ENCODE measurements at places on chromosomes 6 and 20.

DNA sequence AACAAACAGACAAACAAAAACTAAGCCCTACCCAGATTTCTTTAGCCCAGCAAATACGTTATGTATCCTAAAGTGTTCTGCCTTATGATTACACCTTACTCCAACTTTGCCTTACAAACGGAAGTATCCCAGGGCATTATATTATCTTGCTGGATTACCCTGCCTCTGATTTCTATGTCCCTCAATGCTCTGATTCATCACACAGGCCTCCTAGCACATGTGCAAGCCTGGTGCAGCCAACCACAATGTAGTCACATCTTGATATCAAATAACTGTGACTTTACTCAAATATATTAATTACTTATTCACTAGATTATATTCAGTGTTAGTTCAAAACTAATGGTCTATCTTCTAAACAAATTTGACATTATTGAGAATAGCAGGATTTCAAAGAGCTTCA, 598.6 kb downstream of the TBC1D32 start:
- DNase-seq, result no peak

- no peak for DNase-seq
Measured at GRCh38 chr20:24916412-24916811, 32.7 kb upstream of the CST7 start.

DNA sequence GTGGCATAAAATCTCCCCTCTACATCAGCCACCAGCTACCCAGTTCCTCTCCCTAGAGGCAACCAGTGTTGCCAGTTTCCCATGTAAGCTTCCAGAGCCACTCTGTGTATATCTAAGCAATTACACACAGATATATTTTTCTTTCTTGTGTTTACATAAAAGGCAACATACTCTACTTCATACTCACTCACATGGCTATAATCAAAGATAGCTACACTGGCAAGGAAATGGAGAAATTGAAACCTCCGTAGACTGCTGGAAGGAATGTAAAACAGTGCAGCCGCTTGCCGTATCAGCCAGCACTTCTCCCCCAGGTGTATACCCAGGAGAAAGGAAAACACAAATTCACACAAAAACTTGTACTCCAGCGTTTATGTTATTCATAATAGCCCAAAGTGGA, 38.5 kb upstream of the NELFCD start:
- no peak for DNase-seq

- no peak for DNase-seq
Measured at GRCh38 chr6:135066397-135066796, 11.8 kb upstream of the HBS1L start.

DNA sequence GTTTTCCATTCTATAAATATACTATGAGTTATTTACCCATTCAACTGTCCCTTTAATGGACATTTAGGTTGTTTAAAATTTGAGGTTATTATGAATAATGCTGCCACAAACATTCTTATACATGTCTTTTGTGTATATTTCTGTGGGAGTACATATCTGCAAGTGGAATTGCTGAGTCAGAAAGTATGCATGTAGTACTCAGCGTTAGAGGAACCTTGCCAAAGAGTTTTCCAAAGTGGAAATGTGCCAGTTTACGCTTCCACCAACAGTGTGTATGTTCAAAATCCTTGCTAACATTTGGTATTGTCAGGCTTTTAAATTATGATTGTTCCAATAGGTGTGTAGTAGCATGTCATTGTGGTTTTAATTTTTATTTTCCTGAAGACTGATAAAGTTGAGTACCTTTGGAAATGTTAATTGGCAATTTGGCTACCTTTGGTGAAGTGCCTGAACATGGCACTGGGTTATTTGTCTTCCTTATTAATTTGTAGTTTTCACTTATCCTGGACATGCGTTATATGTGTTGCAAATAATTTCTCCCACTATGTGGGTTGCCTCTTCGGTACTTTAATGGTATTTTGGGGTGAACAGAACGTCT, 341.2 kb downstream of the CD83 start:
- peak; percentile 81 for DNase-seq

DNA sequence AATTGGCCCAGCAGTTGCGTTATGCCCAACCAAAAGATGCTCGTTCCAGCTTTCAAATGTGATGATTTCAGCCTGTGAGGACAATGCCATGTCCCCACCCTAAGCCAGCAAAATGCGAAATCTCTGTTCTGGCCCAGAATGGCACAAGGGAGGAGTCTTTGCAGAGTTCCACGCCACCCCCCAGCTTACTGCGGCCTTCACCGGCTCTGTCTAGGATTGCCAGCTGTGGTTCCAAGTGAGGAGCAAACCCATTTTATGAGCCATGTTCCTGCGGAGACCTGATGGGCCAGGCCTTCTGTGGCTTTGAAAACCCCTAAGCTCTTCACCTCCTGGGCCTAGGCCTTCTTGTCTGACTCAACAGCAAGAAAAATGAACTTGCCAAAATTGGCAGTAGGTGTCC, 146.8 kb upstream of the SNX9 start:
- no peak for DNase-seq

GRCh38 chr6:145257704-145258103, 477.6 kb downstream of the EPM2A start:
- DNase-seq, result no peak

DNA sequence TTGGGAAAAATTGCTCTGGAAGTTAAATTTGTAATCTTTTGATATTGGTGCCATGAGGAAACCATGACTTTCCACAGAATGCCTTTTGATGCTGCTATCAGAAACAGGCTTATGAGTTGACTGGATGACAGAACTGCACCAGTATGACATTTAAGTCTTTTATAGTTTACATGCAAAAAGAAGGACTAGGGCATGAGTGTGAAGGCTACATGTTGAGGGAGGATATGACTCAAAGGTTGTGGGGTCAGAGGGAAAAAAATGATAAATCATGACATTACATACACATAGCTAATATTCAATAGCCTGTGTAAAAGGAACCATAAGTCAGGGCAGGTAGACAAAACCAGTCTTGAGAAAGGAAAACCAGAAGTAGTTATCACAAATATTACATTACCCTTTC, 182.2 kb downstream of the COL12A1 start:
- peak; percentile 64 for DNase-seq

DNA sequence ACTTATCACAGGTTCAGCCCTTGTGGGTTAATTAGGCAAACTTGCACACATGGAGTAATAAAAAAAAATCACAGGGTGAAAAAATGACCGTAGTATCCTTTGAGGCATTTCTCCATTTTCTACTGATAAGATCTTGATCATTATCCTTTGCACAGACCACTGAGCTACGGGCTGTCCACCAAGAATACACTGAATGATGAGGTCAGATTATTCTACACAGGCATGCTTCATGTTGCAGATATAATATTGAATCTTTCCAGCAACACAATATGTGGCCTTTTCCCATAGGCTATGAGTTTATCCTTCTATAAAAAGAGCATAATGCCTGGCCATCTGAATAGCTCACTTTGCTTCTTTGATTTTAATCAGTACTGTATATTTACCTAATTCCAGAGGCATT, 168.9 kb downstream of the FRK start:
- no peak for DNase-seq

DNA sequence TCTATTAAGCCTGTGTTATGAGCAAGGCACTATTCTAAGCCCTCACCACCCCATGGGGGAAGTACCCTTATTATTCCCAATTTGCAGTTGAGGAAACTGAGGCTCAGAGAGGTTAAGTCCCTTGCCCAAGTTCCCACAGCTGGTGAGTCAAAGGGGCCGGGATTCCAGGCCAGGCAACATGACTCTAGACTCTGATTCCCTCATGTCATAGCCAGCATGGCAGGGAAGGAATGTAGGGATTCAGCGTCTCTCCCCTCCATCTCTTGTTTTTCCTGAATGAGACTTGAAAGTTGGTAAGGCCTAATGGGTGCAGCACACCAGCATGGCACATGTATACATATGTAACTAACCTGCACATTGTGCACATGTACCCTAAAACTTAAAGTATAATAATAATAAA, 6.7 kb downstream of the C6orf132 start:
- no peak for DNase-seq

DNA sequence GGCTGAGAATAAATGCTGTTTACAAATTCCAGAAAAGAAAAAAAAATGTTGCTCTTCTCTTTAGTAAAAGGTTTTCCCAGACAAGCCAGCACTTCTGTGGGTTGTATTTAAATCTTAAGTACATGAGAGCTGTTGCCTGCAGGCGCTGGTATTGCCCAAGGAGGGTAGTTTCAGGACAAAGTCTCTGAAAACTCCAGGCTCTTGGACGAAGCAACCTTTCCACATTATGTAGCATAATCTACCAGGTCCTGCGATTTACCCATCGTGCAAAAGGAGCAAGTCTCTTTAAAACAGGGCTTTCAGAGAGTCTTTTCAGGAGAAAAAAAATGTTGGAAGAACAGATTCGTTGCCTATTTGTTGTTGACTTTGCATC, 65.6 kb downstream of the PLG start:
- DNase-seq, result no peak
